ENCODE measurements at places on chromosomes 1 and 21.

DNA sequence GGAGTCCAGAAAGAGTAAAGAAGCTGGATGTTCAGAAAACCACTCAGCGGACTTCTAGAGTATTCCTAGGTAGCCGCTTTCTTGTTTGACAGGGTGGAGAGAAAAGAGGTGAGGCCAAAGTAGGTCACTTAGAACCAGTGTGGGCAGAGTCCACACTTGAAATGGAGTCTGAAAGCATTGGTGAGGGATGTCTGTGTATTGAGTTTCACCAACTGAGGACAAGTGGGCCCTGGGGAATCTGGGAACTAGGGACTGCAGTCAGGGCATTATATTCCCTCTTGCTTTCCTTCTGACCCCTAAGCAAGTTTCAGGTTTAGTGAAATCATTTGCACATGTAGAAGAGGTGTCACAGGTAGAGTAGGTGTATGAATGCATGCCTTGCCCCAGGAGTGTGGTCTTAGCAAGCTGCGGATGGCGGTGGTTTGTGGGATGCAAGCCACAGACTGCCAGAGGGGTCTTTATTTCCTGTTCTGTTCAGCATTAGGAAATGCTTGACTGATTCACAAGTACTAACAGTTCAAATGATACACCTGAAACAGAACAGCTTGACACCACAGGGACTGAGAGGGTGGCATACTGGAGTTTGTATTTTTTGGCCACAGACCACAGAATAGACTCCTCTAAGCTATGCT is 1.1 kb upstream of the GNG12 start:
- DNase-seq = no peak

- DNase-seq = no peak
Observed at GRCh38 chr1:167689567-167689920, 32.2 kb upstream of the MPZL1 start.

GRCh38 chr1:61181067-61182038 is 99.0 kb downstream of the NFIA start:
- DNase-seq = no peak

GRCh38 chr1:17998889-17999288 is 108.7 kb upstream of the IGSF21 start:
- DNase-seq = no peak

- peak; percentile 12 for DNase-seq
Observed at GRCh38 chr1:180881806-180882509, 30.7 kb upstream of the KIAA1614 start.

- no peak for DNase-seq
Observed at GRCh38 chr1:10734375-10734774, 62.1 kb downstream of the CASZ1 start.

DNA sequence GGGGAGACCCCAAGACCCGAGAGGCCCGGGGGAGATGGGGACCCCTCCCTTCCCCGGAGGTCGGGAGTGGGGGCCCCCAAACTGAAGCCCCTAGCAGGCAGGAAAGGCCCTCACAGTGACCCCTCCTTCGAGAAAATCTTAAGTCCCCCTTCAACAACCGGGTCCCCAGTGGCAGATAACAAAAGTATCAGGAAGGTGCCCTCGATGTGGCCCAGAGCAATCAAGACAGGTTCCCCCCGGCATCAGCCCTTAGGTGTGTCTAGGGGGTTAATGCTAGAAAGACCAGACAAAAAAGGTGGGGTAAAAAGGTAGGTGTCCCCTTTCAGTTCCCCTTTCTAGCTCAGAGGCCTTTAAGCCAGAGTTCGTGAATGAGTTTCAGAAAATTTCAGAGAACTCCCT is 282 bp upstream of the ECE1 start:
- peak; percentile 46 for DNase-seq

DNA sequence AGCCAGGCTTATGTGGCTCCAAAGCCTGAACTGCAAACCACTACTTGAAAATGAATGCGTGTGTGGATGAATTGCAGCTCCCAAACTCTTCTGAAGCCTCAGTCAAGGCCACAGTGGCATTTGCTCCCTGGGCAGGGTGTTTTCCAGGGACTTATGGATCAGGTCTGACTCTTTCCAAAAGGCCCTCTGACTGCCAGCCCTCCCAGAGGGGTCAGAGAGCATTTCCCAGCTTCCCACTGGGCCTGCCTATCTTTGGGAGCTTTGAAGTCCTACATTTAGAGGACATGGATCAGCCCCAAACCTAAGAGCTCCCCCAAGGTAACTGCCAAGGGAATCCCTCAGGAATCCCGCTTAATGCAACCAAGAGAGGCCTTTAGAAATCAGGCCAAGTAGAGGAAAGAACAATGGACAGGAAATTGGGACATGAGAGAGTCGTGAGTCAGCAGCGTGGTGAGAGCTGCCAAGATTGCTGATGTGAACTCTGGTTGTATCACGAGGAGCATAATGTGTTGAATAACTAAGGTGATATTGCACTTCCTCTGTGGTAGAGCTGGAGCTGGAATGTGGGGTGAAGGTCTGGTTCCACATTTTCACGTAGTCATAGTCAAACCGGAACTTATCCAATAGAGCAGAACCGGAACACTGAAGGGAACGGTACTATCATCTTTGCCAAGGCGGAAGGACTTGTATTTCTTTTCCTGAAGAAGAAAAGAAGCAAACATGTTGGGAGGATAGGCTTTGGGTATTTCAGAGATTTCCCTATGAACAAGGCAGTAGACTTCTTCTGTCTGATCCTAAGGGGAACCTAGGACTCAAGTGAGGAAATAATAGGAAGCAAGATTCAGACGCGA is 99.4 kb upstream of the JUN start:
- no peak for DNase-seq

GRCh38 chr1:3194760-3195479 is 125.9 kb downstream of the PRDM16 start:
- no peak for DNase-seq

- DNase-seq = no peak
Observed at GRCh38 chr1:162676087-162676486, 43.8 kb downstream of the DDR2 start.

DNA sequence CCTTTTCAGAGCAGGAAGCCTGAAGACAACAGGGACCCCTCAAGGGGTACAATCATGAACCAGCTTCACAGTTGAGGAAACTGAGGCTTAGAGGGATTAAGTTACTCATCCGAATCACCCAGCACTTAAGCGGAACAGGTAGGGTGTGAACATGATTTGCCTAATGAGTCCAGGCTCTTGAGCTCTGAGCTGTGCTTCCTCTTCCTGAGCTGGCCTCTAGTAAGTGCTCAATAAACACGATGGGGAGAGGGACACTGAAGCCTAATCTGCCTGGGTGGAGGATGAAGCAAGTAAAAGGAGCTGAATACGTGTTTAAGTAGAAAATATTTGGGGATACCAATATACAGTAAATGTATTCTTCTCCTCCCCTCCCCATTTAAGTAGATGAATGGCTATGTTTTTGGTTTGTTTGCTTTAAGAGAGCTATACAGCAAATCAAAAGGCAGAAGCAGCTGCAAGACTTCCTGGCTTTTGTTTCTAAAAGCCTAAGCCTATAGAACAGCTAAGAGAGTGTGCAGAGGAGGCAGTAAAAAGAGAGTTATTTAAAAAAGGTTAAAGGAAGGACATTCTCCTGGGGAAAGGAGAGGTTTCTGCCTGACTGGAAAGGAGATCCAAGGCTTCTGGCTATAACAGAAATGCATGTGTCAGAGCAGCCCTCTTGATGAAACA is 20.5 kb downstream of the STPG1 start:
- DNase-seq = no peak

GRCh38 chr1:24205345-24206082 is 18.4 kb upstream of the IFNLR1 start:
- DNase-seq = no peak

GRCh38 chr21:15005391-15005790 is 59.4 kb downstream of the NRIP1 start:
- peak; percentile 17 for DNase-seq

DNA sequence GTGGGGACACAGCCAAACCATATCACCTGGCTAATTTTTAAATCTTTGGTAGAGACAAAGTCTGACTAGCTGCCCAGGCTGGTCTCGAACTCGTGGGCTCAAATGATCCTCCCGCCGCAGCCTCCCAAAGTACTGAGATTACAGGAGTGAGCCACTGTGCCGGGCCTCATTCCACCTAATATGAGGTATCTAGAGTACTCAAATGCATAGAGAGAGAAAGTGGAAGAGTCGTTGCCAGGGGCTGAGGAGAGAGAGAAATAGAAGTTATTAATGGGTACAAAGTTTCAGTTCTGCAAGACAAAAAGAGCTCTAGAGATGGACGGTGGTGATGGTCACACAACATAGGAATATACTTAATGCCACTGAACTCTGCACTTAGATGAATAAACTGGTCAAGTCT is 119.6 kb downstream of the TOMM20 start:
- DNase-seq = no peak

- DNase-seq = peak; percentile 37
Observed at GRCh38 chr1:207470927-207471326, 16.8 kb downstream of the CR2 start.

GRCh38 chr1:226110249-226111097 is 48.0 kb downstream of the H3-3A start:
- peak; percentile 61 for DNase-seq

DNA sequence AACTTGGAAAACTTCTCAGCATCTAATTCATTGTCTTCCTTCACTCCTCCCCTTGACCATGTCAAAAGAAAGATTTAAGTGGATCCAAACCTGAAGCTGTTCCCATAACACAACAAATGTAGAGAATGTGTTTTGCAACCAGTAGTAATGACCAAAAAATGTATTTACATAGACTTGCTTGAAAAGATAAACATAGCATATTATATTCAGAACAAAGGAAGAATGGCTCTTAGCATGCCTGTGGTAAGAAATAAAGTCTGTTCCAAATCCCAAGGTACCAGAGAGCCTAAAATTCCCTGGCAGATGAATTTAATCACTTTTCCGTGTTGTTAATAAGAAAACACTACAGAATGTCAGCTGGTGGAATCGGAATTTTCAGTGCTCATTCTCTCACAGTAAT is 36.8 kb downstream of the FMO3 start:
- DNase-seq = no peak

- DNase-seq = no peak
Observed at GRCh38 chr1:66168467-66168887, 365.5 kb upstream of the SGIP1 start.

- no peak for DNase-seq
Observed at GRCh38 chr1:210445485-210445884, 116.8 kb downstream of the HHAT start.

DNA sequence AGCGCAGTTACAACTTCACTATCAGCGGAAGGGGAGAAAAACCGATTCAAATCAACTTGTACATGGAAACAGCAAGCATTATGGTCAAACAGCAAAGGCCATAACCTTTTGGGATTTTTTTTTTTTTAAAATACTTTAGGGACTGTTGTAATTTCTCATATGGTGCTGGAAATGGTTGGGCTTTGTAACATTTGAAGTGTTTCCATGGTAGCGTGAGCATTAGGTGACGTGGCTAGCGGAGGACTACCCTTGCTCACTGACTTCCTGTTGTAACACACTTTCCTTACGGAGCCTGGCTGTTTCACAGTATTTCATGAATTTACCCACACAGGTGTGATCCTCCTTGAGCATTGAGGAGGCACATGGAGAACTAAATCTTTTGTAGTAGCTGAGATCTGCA is 269.5 kb downstream of the TM2D1 start:
- no peak for DNase-seq

- DNase-seq = no peak
Observed at GRCh38 chr1:236575523-236575922, 28.8 kb downstream of the HEATR1 start.

DNA sequence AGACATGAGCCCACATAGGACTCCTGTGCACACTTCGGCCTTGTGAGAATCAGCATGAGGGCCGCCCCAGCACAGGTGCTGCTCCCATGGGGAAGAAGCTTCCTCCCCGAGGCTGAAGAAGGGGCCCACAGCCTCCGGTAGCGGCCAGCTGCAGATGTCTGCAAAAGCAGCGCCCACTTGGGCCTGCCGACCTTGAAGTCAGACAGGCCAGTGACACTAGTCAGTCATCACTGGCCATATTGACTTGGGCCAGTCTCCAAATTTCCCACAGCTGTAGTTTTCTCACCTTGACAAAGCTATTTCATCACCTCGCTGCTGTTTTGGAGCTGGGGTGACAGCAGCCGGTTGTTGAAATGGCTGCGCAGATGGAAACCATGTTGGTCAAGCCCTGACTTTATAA is 83.0 kb downstream of the RIPK4 start:
- no peak for DNase-seq

- no peak for DNase-seq
Observed at GRCh38 chr1:27372808-27373690, 1.6 kb downstream of the FCN3 start.

- peak; percentile 69 for DNase-seq
Observed at GRCh38 chr1:172727956-172728603, 69.2 kb downstream of the FASLG start.

- no peak for DNase-seq
Observed at GRCh38 chr1:207817778-207818751, 66.2 kb downstream of the CD46 start.
